Inflammatory macrophage treated with lipopolysaccharide for 4 hours (primary cell): ENCODE measurements at places on chromosomes 1 and 21.
A peak's percentile ranks its signal among the peaks of the same experiment; 100 is the strongest.

DNA sequence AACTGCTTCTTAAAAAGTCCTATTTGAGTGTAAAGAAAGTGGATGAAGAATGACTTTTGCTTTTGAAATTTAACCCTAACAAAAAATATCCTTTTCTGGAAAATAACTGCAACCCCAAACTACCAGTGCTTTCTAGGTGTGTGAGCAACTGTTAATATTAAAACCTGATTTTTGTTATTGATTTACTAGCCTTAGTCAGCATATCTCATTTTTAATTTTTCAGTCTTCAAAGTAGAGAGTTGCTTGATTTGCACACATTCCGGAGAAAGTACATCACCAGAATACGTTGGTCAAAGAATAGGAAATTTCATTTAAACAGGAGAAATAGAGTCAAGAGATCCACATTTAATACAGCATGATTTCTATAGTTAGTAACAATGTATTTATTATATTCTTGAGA is 141.8 kb upstream of the ADAMTS5 start:
- DNase-seq, result no peak

DNA sequence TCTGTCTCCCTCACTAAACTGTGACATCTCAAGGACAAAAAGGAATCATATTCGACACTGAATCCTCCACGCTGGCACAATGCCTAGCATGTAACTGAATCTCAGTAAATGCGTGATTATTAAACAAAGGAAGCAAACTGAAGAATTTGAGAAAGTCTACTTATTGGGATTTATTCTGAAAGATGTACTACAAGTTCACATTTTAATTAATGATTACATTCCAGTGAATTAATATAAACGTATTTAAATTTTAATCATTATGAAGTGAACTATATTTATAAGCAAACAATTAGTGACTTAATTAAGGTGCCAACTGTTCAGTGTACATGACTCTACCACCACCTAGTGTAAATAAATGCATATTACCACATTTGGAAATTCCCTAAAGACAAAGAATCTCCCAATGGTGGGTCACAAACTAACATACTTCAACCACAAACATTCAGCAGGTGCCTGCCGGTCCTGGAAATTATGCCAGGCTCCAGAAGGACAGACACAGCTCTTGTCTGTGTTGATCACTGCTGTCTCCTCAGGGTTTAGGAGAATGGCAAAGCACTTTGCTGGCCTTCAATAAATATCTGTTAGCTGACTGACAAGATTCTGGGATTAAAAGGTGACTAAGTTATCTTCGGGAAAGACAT is 56.3 kb downstream of the SMYD3 start:
- DNase-seq, result peak; percentile 14

DNA sequence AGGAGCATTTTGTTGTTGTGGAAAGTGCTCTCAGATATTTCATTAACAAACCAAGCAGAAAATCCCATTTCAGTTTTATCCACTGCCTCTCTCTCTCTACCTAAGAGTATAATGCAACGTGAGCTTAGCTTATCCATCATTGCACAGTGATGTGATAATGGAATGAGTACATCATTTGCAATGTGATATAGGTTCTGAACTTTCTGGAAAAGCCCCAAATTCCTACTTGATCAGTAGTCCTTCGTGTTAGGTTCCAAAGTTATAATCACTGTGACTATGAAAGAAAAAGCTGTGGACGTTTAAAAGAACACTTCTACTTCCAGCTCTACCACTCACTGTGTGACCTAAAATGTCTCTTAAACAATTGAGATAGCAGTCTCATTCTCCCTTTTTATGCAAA is 76.4 kb upstream of the PRMT6 start:
- DNase-seq, result no peak

- no peak for DNase-seq
Measured at GRCh38 chr1:235022341-235022980, 106.2 kb downstream of the TOMM20 start.

- DNase-seq, result peak; percentile 88
Measured at GRCh38 chr1:100861379-100861778, 33.3 kb downstream of the EXTL2 start.

DNA sequence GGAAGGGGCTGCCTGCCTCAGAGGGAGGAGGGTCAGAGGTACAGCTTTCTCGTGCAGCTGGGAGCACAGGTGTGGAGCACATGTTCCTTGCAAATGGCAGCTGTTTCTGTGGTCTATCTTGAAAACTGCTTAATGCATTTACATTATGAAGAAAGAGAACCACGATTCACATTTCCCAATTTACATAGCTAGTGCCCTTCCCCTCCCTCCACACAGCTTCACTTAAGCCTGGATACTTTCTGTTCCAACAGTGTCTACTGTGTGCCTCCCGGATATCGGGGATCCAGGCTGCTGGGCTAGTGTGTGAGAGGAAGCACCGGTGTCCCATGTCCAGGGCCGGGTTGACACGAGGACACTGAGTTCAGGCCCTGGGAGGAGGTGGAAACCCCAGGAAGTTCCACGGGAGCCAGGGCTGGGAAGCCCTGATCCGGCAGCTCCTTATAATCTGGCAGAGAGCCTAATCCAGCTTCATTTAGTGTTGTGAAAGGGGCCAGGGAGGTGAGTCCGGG is 31.6 kb downstream of the TMCC2 start:
- DNase-seq, result peak; percentile 66
